ENCODE measurements at places on chromosomes 3 and 15.

- DNase-seq: no peak
Measured at GRCh38 chr15:72770673-72771328, 12.8 kb downstream of the ADPGK start.

- DNase-seq: no peak
Measured at GRCh38 chr15:35514759-35515158, 31.2 kb downstream of the DPH6 start.

GRCh38 chr3:81726132-81726531 is 35.3 kb downstream of the GBE1 start:
- no peak for DNase-seq

DNA sequence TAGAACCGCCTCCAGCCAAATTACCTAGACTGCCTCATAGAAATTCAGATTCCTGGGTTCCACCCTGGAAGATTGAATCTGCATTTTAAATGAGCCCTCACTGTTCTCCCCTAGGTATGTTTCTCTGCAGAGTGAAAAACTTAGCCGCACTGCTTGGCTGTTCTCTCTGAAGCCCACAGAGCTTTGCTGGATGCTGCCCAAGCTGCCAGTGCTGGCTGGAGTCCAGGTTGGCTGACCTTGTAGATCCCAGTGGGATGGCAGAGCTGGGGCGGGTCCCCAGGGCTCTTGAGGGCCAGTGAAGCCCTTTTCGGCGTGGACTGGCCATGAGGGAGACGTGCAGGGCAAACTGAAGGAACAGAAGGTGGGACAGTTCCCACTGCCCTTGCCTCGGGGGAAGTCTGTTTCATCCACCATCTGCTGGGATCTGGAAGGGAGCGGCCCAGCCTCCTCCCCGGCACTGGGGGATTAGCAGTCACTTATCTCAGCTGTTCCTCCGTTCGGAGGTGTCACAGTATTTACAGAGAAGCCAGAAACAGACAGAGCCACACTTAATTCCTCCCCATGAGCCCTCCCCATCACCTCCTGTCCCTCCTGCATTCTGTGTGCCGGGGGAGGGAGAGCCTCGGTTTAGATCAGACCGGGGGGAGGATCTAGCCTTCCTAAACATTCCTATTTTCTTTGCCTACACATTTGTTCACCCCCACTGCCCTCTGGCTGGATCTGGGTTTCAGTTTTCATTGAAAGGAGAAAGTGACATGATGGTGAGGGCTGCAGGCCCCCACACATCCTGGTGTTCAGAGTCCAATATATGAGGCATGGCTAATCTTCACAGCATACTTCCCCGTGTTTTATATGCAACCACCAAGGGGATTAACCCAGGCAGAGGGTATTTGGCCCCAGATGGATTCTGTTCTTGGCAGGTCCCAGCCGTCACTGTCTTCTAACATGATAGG is 4.1 kb upstream of the ACTC1 start:
- no peak for DNase-seq

DNA sequence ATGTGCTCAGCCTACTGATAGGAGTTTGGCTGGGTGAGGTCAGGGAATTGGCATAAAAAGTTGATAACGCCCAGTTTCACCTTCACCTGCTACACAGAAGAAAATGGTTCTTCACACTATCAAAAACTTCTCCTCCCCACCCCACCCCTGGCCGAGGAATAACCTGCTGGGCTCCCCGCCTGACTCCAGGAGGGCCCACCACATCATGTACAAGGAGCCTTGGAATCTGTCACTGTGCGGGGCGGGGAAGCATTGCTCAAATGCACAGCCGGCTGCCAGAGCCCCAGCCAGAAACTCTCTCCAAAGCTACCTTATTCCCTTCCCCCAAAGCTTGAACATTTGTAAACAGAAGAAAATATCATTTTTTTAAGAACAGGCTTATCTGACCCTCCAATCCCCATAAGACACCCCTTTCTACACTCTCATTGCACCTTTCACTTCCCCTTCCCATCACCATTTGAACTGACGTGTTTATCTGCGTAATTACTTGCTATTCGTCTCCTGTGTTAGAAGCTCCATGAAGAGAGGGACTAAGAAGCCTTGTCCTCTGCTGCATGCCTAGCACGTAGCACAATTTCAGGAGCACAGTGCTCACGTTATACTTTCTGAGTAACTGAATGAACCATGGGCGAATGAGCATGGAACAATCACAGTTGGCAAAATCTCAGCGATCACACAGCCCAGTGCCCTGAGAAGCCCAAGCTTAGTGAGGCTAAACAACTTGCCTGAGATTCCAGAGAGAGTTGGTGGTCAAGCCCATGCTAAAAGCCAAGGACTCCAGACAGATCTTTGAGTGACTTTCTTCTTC is 82.9 kb downstream of the HES1 start:
- DNase-seq: no peak

DNA sequence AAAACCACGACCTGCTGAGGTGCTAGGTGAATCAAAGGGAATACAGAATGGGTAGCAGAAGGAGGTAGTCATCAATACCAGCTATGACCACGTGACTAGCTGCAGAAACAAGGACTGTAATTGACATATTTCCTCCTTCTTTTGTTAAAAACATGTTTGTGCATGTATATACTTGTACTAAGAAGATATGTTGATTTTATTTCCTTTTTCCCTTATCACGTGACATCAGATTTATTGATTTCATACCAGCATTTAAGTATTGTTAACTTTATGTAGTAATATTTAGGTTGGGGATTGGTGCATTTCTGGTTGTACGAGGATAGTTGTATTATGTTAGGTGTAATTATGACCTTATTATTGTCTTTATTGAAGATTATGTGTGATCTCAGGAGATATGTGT is 36.2 kb downstream of the PEX5L start:
- no peak for DNase-seq

DNA sequence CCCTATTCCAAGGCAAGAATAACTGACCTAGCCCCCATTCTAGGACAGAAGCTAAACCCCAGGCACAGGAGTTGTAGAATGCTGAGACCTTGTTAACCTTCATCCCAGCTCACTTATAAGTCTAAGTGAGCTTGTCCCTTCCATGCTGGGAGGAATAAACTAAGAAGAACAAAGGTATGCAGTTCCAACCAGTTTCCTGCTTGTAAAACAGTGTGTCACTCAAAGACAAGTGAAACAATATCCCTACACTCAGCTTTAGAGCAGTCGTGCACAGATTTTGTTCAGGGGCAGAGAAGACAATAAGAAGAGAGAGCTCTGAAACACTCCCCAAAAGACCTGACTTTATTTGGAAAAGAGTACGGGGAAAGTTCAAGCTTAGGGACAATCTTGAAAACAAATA is 292.1 kb downstream of the CGGBP1 start:
- DNase-seq: no peak

DNA sequence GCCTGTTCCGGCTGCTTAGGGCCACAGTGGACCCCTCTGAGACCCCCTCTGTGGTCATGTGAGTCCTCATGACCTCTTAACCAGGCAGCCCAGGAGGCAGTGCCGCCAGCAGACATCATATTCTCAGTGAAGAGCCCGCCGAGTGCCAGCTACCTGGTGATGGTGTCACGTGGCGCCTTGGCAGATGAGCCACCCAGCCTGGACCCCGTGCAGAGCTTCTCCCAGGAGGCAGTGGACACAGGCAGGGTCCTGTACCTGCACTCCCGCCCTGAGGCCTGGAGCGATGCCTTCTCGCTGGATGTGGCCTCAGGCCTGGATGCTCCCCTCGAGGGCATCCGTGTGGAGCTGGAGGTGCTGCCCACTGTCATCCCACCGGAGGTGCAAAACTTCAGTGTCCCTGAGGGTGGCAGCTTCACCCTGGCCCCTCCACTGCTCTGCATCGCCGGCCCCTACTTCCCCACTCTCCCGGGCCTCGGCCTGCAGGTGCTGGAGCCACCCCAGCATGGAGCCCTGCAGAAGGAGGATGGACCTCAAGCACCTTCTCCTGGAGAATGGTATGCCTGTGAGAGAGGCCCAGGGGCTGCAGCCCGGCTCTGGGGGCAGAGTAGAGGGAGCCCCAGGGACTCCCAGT is 176.1 kb downstream of the TBC1D2B start:
- no peak for DNase-seq

DNA sequence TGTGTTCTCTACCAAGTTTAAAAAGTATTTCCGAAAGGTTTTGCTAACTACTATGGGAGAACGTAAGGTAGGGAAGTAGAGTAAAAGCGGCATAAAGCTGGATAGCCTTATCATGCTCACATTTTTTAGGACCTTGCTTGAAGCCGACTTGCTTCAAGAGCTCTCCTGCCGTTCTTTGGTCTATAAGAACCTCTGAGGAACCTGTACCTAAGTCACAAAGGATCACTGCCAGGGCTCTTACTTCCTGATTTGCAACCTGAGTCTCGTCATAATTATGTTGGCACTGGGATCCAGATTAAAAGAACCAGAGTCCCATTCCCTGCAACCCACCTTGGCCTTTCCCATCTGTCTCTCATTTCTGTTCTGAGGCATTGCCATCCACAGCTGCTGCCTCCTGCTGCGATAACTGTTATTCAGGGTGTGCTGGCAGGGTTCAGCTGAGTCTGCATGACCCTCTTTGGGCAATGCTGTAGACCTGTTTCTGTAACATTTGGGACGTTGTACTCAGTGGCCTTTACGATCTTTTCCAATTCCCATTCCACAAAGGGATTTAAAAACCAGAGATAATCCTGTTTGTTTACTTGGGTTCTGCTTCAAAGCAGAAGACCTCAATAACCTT is 131.0 kb upstream of the UMPS start:
- no peak for DNase-seq

DNA sequence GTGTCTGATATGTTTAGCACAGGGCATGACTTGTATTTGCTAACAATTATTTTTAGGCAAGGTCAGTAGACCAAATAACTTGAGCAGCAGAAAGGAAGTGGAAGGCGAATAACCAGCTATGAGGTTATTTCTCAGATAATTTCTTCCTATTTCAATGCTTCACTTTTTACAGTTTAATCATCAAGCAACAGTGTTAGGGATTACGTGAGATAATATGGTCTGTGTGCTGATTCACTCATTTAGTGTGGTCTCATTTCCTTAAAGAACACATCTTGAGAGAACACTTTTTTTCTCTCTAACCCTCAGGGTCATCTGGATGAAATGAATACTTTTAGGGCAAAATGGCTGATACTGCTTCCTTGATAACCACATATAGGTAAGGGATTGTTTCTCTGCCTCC is 126.0 kb upstream of the CCNL1 start:
- DNase-seq: no peak

GRCh38 chr3:14885307-14885706 is 62.1 kb upstream of the NR2C2 start:
- DNase-seq: no peak

- no peak for DNase-seq
Measured at GRCh38 chr3:182644790-182645433, 148.4 kb upstream of the ATP11B start.

- no peak for DNase-seq
Measured at GRCh38 chr15:70505936-70506912, 257.1 kb downstream of the UACA start.

- no peak for DNase-seq
Measured at GRCh38 chr3:150068440-150069153, 97.9 kb upstream of the PFN2 start.

Measured in effector CD8-positive, alpha-beta T cell (primary cell).